Calu3 (cell line): ENCODE measurements at places on chromosomes 7 and 10. TPM values are rescaled to one million over a fixed set of nuclear protein-coding genes. Genes with fewer than 3 reads are reported as not detected.

DNA sequence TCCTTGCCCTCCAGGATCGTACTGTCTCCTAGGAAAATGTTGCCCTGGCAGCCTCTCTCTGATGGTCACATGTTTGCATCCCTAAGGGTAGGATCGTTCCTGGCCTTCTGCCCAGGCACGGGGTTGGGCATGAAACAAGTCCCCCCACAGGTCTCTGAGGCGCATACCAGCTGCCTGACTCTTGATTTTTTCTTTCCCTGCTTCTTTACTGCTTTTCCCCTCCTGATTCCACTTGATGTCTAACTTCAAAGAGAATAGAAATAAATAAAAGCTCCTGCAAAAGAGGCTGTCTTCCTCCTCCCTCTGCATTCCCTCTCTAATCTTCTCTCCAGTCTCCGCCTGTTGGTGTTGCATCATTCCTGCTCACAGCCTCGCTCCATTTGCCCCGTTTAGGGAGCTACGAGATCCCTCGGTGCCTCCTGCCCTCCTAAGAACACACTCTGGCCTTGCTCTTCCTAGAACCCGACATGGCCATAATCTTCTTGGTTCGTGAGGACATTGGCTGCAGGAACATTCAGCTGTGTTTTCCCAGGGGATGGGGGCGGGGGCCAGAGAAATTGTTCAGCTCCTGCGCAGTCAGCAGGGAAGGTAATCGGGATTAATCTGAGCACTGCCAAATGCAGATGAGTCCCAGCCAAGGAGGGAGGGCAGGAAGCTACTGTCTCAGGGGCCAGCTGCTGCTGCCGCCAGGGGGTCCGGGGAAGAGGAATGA lies 26.0 kb downstream of the LEP start:
- DNase-seq: peak; percentile 43

FAM221A gene
- total RNA-seq: 25.2 and 30.8 TPM in 2 replicates

GRCh38 chr10:19706904-19707303 lies 109.3 kb upstream of the PLXDC2 start:
- no peak for DNase-seq

GRCh38 chr7:31119249-31119648 lies 67.1 kb downstream of the ADCYAP1R1 start:
- DNase-seq: no peak

MBLAC1 gene
- total RNA-seq: 1.2 TPM in 2 replicates
